ENCODE measurements at places on chromosomes 12 and 14.

DNA sequence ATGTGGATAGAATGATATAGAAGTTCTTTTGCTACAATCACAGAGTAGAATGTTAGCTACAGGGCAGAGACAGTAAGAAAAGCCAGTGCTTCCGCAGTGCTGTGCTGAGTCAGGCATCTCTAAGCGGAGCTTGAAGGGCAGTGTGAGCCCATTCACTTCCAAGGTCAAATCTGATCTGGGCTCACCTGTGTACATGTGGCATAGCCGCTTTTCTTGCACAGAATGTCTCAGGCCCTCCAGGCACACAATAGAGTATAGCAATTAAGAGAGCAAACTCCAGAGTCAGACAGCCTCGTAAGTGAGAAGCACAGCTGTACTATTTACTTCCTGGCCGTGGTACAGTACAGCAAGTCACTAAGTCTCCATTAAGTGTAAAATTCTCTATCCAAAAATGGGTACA, 26.8 kb downstream of the CORO1C start:
- no peak for DNase-seq

- no peak for DNase-seq
Measured at GRCh38 chr12:55256831-55257230, 12.4 kb downstream of the OR6C74 start.

- DNase-seq: no peak
Measured at GRCh38 chr14:56357428-56357827, 222.2 kb upstream of the TMEM260 start.

GRCh38 chr14:69820991-69821390, 23.9 kb upstream of the SLC10A1 start:
- no peak for DNase-seq

DNA sequence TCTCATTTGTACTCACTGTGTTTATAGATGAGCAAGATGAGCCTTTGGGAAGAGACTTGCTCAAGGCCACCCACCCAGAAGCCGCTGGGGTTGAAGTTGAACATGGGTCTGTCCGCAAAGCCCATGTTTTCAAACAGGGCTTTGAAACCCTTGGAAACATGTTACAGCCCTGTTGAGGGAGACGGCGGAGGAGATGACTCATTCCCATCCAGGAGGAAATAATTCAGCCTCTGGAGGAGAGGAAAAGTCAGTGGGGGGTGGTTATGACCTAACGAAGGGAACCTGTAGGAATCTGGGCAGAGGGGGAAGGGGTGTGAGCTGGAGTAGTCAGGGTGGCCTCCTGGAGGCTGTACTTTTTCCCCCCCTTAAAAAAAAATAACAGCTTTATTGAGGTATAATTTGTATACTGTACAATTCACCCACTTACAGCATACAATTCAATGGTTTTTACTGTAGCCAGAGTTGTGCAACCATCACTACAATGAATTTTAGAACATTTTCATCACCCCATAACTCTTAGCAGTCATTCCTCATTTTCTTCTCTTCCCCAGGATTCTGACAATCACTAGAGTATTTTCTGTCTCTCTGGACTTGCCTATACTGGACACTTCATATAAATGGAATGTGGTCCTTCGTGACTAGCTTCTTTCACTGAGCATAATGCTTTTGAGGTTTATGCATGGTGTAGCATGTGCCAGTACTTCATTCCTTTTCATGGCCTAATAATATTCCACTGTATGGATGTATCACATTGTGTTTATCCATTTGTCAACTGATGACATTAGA, 1.9 kb upstream of the RIN3 start:
- DNase-seq: peak; percentile 96

DNA sequence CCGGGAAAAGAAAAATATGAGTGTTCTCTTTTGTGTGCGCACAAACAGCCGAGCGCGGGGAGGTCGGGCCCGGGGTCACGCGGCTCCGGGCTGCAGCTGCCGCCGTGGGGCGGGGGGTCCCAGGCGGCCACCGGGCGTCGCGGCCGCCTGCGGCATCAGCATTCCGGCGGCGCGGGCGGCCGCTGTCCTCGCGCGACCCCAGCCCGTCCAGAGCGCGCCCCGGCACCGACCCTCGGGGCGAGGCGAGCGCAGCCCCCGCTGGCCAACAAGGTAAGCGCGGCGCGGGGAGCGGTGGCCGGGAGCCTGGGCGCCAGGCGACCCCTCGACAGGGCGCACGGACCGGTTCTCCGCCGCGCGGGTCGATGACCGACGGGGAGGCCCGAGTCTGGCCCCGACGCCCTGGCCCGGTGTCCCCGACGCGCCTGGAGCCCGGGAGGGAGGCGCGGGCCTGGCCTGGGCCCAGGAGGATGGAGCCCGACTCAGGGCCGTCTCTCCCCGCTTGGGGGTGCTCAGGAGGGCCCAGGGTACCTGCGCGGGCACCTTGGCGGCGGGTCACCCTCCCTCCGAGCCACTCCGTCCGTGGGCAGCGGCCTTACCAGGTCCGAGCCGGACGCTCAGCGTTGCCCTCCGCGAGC, 103.9 kb upstream of the DIO3 start:
- no peak for DNase-seq

DNA sequence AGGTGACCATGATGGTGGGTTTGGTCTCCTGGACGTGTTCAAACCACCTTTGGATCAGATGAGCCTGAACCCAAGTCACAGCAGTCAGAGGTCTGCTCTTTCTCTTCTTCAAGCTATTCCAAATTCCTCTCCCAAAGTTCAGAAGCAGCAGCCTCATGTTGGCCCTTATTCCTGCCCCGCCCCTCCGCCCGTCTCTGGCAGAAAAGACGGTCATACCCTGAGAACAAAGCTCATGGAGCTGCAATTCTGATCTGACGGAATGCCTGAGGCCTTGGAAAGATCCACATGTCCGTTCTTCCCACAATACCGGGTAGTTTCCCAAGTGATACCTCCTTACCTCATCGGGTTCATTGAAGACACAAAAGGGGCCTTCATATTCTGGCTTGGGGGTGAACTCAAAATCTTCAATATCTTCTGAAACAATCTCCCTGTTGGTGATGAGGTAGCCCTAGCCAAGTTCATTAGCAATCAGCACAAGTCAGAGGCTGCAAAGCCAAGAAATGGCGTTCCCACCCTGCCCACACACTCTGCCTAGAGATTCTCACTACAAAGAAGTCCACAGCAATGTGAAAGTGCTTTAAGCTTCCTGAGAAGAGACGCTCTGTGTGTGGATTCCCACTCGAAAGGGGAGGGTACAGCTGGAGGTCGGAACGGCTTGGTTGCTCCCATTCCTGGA, 11.2 kb downstream of the POLE start:
- DNase-seq: no peak

- no peak for DNase-seq
Measured at GRCh38 chr14:68369281-68370056, 423.4 kb downstream of the ZFP36L1 start.

DNA sequence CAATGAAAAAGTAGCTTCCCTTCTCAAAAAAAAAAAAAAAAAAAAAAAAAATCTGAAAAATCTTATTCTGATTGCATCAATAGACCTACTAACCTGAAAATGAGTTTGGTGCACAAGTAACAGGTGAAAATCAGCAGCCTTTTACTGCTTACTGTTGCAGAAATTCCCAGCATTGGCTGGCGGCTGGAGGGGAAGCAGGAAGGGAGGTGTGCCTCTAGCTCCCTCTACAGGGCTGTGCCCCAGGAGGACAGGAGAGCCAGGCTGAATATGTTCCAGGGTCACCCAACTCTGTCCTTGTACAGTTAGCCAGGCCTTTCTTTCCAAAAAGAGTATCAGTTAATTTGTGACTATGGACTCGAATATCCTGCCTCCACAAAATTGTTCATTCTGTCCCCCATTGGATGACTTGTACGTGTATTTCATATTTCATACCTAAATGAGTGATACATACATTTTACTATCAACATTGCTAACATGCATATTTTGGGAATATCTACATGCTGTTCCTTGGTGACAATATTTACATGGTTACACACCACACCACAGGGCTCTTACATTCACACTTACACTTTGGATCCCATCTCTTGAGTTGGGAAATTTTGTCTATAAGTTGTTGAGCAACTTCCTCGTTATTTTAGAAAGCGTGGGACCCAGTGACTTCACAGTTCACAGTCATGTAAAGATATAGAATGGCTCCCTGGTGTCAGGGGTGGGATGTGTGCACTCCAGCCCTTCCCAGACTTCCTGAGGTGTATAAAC, 124.8 kb downstream of the SAMD4A start:
- peak; percentile 60 for DNase-seq

DNA sequence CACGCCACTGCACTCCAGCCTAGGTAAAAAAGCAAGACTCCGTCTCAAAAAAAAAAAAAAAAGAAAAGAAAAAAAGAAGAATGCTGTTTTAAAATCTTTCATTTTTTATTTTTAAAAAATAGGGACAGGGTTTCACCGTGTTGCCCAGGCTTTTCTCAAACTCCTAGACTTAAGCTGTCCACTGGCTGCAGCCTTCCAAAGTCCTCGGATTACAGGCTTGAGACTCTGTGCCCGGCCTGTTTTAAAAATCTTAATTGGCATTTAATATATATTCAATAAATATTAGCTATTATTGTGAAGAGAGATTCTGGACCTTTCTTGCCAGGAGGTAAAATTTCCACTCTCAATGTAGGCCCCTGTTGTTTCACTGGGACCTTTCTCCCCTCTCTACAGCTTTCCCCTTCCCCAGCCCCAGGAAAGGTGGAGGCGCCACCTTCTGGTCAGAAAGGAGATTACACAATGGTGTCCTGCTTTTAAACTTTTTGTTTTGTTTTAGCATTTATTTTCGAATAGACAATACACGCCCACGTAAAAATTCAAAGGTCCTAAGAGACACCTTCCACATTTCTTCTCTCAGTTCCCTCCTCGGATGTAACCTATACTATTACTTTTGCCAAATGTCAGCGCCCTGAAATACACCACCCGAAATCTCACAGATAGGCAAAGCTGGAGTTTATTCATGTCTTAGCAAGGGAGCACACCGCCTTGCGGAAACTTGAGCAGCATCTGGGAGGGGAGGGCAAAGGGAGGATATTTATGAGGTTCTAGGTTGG, 23.8 kb upstream of the PHC1 start:
- peak; percentile 30 for DNase-seq

GRCh38 chr12:27015730-27016076, 1.5 kb upstream of the TM7SF3 start:
- peak; percentile 45 for DNase-seq

DNA sequence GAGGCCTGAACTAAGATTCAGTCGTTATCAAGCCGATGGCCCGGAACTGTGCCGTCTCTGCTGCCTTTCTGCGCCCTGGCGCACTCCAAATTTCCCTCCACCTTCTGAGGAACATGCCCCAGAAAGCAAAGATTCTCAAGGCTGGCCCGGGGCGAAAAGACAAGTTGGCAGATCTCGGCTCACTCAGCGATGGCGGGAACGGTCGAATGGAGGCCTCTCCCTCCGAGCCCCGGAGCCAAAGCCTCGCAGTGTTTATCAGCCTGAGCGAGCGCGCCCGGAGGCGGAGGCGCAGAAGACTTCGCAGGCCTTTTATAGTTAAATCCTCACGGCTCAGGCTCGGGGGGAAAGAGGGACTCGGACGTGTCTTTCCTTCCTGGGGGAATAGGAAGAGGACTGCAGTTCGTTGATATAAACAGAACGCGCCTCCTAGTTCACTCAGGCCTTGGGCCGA, 5.6 kb downstream of the TBX5 start:
- no peak for DNase-seq

DNA sequence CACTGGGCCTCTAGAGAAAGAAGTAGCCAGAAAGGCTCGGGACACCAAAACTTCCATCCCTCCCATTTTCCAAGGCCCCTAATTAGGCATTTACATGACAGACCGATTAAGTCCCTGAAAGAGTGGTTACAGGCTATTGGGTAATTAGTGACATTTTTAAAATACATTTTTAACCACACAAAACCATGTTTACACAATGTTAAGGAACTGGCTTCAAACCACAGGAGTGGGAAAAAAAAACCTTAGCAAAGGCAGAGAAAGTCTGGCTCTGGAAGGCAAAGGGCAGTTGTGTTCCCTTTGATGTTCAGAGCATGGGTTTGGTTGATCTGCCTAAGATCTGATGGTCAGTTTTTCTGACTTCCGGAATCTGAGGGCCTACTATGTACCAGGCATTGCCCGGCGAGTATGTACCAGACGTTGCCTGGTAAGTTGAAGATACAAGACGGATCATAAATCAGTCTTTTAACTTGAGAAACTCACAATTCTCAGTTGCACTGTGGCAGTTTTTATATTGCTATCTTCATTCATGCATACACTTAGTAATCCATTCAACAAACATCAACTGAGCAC, 576.5 kb downstream of the MED13L start:
- peak; percentile 59 for DNase-seq

DNA sequence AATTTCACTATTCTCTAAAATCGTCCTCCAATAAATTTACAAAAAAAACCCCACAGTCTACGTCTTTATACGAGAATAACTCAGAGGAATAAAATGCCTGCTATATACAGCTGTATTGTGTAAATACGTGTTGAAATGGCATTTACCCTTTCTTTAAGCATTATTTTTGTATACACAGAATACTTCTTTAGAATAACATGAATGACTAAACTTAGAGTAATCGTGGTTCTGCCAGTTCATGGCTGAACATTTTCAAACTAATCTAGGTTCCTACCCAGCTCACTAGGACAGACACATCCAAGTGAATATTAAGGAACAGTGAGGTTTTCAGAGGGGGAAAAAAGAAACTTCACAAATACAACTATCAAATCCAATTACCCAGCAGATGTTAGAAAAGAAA, 24.6 kb downstream of the DICER1 start:
- no peak for DNase-seq

GRCh38 chr12:101877806-101878242, 444 bp downstream of the DRAM1 start:
- no peak for DNase-seq

DNA sequence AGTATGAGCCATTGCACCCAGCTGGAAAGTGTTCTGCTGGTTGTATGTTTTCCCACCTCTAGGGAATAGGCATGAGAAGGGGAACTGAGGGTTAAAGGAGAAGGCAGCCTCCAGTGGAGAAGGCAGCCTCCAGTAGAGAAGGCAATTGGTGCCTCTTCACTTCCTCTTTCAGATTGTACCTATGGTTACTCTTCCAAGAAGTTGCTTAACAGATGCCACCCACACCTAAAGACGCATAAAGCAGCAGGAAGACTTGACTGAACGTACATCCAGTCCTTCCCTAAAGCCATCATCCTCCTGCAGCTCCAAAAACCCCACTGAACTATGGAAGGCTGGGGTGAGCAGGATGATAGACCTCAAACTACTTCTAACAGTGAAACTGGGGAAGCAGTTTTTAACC, 13.1 kb downstream of the DPF3 start:
- no peak for DNase-seq

- DNase-seq: no peak
Measured at GRCh38 chr14:31920989-31921650, 156.0 kb upstream of the ARHGAP5 start.
